HS-27A (cell line): ENCODE measurements at places on chromosomes 12 and 14.

- DNase-seq, result no peak
Measured at GRCh38 chr12:50005175-50005574, 20.1 kb downstream of the RACGAP1 start.

DNA sequence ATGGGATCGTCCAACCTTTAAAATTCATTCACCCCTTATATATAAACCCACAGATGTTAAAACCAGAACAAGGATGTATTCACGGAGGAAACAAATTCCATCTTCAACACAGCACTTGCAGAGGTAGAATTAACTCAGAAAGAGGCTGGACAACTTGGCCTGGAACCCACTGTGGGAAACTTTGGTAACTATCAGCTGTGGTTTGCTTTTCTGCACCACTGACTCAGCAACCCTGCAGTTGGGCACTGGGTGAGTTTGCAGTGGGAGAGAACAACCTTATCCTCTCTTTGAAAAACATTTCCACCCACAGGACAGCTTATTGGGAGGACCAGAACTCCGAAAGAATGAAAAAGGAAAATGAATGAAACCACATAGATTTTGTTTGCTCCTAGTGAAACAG lies 66.3 kb downstream of the ZNF664 start:
- DNase-seq, result no peak

DNA sequence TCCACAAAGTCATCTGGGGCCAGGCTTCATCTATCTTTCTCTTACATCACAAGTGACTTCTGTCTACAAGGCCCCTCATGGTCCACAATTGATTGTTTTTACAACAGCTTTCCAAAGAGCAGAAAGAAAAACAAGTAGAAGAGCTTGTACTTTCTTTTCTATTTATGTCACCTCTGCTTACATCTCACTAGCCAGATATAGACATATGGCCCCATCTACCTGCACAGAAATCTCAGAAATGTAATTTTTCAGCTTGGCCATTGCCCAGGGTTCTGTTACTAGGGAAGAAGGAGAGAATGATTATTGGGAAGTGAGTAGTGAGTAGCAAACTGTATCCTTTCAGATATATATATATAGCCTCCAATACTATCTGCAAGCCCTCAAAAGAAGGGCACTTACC lies 210.5 kb upstream of the PLEKHG7 start:
- no peak for DNase-seq

DNA sequence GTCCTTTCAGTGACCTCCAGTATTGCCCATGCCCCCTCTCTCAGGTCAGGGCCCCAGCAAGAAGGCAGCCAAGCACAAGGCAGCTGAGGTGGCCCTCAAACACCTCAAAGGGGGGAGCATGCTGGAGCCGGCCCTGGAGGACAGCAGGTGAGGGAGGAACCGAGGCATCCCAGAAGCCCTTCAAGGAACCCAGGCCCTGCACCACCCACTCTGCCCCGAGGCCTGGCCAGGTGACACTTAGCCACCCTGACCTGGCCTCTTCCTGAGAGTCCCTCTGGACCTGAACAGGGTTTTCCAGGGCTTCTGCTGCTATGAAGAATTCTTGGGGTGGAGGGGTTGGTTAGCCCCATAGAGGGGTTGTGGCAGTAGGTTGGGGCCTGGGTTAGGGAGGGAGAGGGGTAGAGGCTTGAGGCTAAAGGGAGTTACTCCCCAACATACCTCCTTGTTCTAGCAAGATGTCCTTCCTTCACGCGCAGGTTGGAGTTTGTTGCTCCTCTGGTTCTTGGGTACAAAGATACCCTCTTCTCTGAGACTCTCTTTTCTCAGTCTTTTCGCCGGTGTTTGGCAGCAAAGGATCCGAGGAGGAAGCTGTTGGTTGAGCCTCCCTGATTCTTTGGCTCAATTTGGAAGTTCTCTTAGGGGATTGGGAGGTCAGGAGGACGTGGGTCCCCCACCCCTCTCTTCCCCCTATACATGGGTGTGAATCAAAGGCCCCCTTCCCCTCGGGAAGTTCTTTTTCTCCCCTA lies 2.1 kb downstream of the TARBP2 start:
- DNase-seq, result no peak

DNA sequence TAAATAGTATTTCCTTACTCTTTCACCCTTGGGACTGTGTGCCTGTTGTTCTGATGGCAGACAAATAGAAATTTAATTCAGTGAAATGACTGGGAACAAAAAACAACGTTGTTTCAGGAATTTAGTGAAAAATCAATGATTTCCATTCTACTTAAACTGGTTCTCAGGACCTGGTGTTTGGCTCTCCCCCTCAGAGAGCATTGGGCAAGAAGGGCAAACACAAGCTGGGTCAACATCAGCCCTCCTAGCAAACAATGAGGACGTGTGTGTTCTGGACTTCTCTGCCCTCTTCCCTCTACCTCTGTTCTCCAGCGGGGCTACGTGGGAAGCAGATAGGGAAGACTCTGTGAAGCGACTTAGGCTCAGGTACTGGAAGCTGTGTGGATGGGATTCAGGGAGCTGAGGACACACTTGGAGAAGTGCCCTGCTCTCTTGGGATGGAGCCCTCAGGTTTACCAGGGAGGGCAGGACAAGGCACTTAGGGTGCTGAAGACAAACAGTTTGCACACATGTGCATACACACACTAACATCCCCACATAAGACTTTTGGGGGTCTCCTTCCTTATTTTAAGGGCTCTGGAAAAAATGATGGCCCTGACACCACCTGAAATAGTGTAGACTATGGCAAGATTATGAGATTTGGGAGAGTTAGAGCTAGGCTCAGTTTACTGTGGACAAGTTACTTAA lies 7.6 kb upstream of the SERPINA1 start:
- no peak for DNase-seq

DNA sequence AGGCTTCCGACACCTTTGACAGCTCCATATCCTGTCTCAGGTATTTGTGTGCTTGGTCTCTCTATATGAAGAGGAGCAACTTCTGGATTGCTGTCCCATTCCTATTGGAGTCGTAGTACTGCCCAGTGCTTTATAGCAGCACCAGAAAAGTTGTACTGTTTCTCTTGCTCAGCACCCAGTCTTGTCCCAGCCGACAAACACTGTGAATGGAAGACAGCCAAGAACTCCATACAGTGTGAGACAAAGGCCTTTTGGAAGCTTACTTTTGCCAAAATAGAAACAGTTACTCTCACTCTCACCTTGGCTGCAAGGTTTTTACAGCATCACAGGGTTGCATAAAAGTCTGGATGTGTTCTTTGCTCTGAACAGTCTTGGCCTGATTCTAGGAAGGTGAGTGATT lies 105.3 kb downstream of the TGFB3 start:
- no peak for DNase-seq

DNA sequence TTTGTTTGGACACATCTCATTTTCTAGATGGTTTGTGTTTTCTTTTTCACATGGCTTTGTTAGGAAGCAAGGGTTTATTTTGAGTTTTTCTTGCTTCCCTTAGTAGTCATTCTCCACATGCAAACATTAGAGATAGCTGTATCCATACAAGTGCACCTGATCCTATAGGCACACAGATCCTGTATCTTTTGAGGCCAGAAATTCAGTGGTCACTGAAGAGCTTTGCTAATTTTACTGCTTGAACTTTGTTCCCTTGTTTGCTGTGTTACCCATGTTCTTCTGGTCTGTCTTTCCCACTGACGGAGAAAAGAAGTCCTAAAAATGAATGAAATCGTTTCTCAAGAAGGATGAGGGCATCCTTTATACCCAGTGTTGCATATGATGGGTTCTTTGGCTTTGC lies 14.7 kb downstream of the HMGA2 start:
- no peak for DNase-seq
